ENCODE measurements at places on chromosomes 5 and 9.
A peak's percentile ranks its signal among the peaks of the same experiment; 100 is the strongest.

- no peak for DNase-seq
These were observed 17.2 kb upstream of the RGS3 start for GRCh38 chr9:113446323-113446740.

DNA sequence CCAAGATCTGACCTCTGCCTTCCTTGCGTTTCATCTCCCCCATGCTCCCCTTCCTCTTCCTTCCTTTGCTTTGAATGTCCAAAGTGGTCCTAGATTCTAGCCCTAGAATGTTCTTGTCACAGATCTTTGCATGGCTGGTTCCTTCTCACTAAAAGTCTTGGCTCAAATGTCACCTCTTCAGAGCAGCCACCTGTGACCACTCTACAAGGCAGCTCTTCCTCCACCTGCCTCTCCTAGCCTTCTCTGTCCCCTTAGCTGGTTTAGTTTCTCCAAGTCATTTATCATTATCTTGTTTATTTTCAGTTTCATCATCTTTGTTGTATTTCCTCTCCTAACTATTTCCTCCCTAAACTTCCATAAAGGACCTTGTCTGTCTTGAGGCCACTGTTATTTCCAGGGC lies 7.1 kb upstream of the OCLN start:
- no peak for DNase-seq

DNA sequence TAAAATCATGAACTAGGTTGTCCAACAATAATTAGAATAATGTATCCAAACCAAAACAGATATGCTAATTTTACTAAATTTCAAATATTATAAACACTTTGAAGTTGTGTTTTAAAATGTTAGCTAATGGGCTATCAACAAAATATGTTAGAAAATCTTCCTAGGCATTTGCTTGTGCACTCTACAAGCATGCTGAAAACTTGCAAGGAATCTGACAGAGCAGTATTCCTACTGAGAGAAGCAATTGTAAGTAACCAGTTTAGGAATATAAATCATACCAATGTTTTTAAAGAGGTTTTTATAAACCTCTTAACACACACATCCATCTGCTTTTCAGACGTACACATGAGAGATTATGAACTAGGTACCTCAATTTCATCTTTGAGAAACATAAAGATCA lies 228.4 kb upstream of the TBCA start:
- no peak for DNase-seq

GRCh38 chr5:6734781-6735180 lies 21.5 kb downstream of the TENT4A start:
- no peak for DNase-seq

DNA sequence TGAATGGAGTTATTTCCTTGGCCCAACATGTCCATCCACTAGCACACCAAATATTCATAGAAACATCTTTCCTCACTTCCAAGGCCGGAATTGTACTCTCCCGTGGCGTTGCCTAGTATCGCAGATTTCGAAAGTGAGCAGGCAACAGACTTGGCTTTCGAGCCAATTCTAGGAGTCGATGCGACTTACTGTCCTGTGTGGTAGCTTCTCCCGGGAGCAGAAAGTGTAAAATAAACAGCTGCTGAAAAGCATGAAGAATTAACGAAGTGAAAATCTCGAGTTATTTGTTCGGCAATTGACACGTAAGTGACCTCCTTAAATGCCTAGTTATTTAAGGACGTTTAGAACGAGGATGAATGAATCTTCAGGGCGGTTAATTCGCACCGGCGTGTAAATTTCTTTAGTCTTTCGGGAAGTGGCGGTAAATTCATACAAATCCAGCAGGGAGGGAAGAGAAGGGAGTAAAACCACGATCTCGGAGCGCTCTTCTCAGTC lies 449 bp upstream of the PCSK5 start:
- no peak for DNase-seq

DNA sequence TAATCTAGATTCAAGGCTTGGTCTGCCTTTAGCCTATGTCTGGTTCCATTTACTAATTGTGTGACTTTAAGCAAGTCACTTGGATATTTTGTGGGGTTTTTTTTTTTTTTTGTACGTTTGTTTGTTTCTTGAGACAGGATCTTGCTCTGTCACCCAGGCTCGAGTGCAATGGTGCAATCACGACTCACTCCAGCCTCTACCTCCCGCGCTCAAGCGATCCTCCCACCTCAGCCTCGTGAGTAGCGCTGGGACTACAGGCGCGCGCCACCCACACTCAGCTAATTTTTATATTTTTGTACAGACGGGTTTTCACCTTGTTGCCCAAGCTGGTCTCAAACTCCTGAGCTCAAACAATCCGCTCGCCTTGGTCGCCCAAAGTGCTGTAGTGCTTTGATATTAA lies 1.1 kb upstream of the PFDN1 start:
- no peak for DNase-seq

GRCh38 chr9:113622600-113623400 lies 159.3 kb downstream of the RGS3 start:
- DNase-seq, result no peak

- peak; percentile 46 for DNase-seq
These were observed 11.1 kb upstream of the AQP3 start for GRCh38 chr9:33458444-33458843.

GRCh38 chr5:157312492-157312891 lies 46.6 kb downstream of the CYFIP2 start:
- peak; percentile 32 for DNase-seq

DNA sequence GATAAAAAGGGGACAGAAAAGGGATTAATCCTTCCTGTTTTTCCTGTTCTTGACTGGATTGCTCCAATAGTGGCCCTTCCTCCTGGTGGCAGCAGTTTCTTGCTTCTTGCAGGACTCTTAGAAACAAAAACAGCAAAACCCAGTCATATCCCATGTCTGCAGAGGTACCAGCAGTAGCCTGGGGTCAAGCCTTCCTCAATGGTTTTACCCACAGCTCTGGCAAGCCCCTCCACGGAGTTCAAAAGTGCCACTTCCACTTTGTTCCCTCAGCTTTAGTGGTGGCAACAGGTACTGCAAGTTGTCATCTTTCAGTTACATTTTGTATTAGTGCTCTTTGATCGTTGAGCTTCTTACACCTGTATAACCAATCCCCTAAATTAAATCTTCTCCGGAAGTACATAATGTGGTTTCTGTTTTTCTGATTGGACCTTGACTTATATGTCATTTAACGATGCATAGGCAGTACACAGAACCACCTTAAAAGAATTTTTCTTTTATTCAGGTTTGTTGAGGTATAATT lies 8.7 kb upstream of the RANBP6 start:
- no peak for DNase-seq

DNA sequence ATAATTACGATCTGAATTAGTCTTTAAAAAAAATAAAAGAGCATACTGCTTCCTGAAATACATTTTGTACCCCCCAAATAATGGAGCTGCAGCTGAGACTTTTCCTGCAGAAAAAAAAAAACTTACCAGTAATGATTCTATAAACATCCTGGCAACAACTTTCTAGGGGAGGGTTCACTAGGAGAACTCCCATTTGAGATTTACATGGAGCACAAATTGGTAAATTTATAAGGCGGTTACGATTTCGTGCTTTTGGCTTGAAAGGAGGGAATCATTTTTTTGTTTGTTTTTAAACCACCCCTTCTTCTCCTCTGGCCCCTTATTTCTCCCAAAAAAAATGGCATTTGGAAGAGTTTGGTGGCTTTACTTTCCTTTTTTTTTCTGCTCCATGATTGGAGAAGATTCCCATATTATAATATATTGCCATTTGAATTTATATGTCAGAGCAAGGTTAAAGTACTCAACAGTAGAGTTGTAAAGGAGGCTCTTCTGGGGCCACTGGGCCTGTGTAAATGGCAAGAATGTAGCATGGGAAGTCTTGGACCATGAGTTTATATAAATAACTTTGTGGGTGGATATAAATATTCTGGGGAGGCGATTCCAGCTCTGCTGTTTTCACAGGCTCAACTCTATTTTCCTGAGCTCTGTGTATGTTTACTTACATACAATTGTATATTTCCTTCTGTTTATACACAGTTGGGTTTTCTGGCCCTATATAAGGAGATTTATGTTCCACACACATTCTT lies 159.9 kb downstream of the CSNK1G3 start:
- DNase-seq, result no peak

- DNase-seq, result no peak
These were observed 616 bp downstream of the ABL1 start for GRCh38 chr9:130835441-130836298.

GRCh38 chr5:166994226-166994625 lies 1297.2 kb upstream of the WWC1 start:
- no peak for DNase-seq

GRCh38 chr5:2451100-2451499 lies 300.4 kb downstream of the IRX2 start:
- no peak for DNase-seq

DNA sequence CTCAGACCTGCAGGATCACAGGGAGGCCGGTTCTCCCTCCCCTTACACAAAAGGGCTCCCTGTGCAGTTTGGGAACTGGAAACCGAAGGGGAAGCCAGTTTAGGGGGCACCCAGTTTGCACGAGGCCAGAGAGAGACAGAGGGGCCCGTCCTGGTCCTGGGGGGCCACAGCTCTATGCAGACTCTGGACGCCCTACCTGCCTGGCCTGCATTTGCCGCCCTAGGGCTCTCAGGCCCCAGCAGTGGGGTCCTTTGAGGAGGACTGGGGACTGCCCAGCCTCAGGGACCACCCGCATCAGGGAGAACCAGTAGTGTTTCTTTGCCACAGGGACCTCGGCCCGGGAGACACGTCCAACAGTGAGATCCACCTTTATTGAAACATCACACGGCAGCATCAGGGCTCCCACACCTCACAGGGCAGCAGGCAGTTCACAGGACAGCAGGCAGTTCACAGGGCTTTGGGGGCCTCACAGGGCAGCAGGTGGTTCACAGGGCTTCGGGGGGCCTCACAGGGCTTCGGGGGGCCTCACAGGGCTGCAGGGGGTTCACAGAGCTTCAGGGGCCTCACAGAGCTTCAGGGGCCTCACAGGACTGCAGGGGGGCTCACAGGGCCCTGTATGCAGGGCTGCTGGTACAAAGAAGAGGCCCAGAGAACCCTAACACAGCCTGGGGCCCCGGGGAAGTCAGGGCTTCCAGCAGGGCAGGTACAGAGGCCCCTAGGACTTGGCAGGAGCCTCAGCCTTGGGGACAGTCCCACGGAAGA lies 648 bp upstream of the NSMF start:
- no peak for DNase-seq

DNA sequence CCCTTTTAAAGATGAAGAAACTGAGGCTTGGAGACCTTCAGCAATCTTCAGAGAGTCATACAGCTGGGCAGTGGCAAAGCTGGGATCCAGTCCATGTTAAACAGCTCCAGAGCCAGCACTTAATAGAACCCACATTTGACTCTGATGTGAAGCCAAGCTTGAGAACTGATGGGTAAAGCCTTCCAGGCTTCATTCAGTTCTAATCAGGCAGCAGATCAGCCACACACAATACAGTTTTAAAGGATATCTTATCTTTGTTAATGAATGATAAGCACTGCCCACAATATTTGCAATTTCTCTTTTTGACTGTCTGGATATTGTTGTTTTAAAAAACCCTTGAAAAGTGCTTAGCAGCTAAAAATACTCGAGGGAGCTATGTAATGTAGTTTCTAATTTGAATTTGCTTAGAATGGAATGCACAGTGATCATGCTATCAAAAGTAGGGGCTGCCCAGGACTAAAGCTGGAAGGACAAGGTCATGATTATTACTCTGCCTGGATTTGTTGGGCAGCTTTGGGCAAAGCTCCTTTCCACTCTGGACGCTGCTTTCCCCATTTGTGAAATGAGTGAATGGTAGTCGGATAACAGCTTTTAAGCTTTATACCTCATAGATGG lies 31.3 kb upstream of the HTR4 start:
- no peak for DNase-seq

DNA sequence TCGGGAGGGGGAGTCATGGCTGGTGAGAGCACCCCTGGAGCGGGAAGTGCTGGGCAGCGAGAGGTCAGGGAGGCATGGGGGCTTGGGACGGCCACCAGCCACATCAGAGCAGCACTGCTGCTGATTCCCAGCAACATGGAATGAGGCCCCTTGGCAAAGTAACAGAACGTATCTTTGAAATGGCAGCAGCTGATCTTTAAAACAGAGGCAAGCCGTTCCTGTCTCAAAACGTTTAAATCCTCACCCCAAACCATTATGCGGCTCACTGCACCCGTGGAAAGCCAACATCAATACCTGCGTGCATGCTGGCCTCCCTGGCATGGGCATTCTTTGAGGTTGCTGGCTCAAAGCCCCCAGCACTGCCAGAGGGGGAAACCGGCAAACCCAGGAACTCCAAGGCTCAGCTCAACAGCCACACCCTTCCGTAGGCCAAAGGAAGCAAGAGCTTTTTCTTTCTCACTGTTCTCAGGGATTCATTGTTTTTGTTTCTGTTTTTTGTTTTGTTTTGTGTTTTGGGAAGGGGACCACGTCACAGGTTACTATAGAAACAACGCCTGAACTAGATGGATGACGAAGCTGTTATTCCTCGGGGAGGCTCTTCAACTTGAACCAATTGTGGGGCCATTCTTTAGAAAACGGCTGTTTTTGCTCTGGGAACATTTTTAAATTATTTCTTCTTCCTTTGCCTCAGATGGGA lies 28.1 kb upstream of the OBP2B start:
- no peak for DNase-seq

DNA sequence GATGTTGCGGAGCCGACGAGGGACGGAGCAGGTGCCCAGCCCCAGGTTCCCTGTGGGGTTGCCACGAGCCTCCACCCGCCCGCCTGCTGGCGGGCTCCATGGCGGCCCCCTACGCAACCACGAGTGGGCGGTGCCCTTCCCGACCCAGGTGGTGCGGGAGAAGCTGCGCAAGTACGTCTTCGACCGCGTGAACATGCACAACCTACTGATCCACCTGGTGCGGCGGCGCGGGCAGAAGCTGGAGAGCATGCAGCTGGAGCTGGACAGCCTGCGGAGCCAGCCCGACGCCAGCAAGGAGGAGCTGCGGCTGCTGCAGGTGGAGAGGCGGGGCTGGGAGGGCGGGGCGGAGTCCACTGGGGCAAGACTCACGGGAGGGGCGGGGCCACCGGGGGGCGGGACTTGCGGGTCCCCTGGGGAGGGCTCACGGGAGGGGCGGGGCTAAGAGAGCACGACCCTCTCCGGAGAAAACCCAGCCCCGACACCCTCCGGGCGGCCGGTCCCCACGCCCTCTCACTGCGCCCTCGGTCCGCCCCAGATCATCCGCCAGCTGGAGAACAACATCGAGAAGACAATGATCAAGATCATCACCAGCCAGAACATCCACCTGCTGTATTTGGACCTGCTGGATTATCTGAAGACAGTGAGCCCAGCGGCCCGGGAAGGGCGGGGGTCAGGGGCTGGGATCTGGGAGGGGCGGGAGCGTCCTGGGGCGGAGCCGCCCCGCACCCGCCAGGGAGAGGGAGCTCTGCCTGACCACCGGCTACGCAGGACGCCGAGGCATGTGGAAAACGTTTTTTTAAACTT lies 3.9 kb downstream of the CCDC183 start:
- DNase-seq, result peak; percentile 84

DNA sequence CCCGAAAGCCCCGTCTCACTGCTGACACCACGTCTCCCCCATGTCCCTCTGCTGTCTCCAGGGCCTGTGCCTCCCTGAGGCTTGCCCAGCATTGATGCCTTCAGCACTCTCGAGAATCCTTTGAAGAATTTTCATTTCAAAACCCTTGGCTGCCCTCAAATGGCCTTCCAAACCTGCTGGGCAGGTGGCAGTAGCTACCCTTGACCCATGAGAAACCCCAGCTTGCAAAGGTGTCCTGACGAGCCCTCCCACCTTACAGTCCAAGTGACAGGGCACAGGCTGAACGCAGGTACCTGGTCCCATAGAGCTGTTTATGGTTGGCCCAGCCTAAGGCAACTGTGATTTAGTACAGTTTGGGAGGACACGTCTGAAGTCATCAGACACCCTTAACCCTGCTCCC lies 97.2 kb upstream of the SPIN1 start:
- DNase-seq, result no peak

- no peak for DNase-seq
These were observed 224.1 kb upstream of the DAB2 start for GRCh38 chr5:39648848-39649227.

All from activated CD4-positive, CD25-positive, alpha-beta regulatory T cell (primary cell).